Hematopoietic multipotent progenitor cell treated with erythropoietin and hydrocortisone succinate and interleukin-3 and kit ligand, for 6 days (in vitro differentiated cells): ENCODE measurements at places on chromosomes 5 and 9.

GRCh38 chr5:149060325-149060724 is 2.5 kb downstream of the SH3TC2 start:
- peak; percentile 93 for DNase-seq

- peak; percentile 84 for DNase-seq
Observed at GRCh38 chr5:157857816-157858526, 974 bp downstream of the CLINT1 start.

GRCh38 chr5:179380211-179381035 is 35.2 kb upstream of the ADAMTS2 start:
- no peak for DNase-seq

DNA sequence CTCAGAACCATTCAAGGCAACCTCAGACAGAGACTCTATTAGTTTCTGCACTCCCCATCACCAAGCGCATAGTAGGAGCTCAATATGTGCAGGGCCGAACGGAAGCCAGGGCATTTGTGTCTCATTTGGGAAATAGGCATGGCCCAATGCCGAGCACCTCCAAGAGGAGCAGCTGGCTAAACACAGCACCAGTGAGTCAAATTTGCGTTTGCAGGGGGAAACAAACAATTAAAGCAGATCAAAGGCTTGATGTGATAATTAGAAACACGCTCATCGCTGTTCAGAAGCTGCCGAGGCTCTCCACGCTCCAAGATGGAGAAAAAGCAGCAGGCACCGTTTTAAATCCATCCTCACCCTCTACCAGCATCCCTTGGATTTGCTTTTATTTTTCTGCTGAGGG is 225.3 kb downstream of the AGTPBP1 start:
- DNase-seq = no peak

GRCh38 chr9:114312513-114312875 is 10.4 kb upstream of the ORM1 start:
- no peak for DNase-seq

DNA sequence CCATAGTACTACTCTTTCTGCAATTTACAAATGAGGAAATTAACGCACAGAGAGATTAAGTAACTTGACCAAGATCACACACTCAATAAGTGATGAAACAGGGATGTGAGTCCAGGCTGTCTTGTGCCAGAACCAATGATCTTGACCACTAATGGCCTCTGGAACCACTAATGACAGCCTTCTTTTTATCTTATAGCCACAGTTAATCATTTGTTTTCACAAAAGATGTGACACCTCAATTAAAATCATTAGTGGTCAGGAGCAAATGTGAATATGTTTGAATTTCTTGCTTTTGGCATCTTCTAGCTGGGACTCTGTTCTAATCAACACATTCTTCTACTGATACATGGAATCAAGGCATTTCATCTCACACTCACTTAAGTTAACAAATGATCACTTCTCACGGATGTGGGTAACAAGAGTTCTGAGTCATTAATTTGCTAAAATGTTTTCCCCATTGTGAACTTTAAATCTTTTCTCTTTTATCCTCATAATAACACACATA is 102.7 kb upstream of the CD180 start:
- no peak for DNase-seq

- peak; percentile 63 for DNase-seq
Observed at GRCh38 chr9:132288966-132289365, 65.8 kb downstream of the SETX start.

- peak; percentile 45 for DNase-seq
Observed at GRCh38 chr5:82793808-82794419, 283.3 kb downstream of the TMEM167A start.

GRCh38 chr5:158324236-158324635 is 465.3 kb upstream of the CLINT1 start:
- no peak for DNase-seq

- no peak for DNase-seq
Observed at GRCh38 chr9:81377320-81377719, 312.0 kb downstream of the TLE1 start.

DNA sequence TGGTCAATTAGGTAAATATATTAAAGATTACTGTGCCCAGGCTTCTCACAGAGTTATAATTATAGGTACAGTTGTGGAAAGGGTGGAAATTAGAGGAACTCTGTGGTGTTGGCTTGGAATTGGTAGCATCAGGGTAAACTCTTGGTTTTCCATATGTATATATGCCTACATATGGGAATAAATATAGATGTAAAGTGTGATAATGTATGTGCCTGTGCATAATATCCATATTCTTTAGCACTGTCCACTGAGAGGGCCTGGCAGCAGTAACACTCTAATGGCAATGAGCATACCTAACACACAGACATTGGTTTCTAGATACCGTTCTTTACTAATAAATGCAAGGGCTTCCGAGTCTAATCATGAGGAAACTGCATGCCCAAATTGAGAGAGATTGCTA is 4.0 kb upstream of the PTPDC1 start:
- no peak for DNase-seq

DNA sequence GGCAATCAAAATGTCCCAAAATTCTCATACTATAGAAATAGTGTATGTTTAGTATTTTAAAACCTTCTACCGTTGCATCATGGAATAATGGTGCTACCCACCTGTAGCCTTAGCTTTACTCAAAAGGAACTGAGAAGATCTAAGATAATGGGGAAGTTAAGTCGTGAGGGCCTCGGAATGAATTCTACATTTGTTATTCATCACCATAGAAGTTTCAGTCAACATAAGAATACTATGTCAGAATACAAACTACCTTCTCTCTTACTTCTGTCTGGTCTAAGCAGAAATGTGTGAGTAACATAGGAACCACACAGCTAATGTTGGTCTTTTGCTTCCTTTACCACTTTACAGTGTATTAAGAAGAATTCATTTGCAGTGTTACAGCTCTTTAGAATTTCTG is 43.2 kb downstream of the RFK start:
- no peak for DNase-seq

- peak; percentile 77 for DNase-seq
Observed at GRCh38 chr9:68706363-68707201, 1.5 kb downstream of the PIP5K1B start.

- no peak for DNase-seq
Observed at GRCh38 chr5:90700299-90700698, 141.7 kb downstream of the ADGRV1 start.

DNA sequence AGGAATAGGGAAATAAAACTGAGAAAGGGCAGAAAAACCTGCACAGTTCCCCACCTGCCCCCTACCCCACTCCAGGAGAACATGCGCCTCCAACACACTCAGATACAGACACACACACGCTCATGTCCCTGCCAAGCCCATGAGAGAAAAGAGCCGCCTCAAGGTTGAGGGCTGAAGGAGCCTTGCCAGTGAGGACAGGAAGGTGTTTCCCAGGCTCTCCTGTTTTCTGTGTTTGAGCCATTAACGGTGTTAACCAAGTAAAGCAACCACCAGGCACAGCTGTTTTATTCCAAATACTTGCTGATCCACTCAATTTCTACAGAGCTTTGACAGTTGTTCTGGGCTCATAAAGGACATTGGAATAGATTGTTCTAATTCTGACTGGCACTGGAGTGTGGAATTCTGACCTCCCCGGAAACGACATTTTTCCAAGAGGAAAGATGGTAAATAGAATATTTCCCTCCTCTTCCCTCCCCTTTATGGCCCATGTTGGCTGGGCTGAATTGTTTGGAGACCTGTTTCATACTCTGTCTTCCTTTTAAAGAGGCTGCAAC is 238.0 kb downstream of the DMAC1 start:
- DNase-seq = no peak

DNA sequence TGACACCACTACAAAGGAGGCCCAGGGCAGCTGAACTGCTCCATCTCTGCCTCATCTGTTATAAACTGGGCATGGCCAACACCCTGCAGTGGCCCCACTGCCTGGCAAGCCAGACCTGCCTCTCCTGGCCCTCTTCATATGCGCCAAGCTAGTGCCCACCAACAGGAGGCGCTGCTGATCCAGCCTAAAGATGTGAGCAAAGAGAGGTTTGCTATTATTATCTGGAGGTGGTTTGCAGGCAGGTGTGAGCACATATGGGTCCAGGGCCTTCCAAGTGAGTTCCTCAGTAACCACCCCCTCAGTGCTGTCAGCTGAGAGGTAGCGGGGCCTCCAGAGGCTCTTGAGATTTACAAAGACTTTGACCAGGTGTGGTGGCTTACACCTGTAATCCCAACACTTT is 232.2 kb downstream of the SYK start:
- peak; percentile 45 for DNase-seq

DNA sequence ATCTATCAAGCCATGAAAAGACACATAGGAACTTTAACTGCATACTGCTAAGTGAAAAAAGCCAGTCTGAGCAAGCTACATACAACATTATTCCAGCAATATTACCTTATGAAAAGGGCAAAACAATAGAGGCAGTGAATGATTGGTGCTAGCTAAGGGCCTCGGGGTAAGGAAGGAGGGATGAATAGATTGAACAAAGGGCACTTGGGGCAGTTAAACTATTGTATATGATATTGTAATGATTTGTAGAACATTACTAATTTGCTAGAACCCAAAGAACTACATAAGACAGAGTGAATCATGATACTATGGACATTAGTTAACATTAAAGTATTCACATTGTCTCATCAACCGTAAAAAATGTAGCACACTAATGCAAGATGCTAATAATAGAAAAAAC is 218.3 kb downstream of the FBXO4 start:
- DNase-seq = no peak

- no peak for DNase-seq
Observed at GRCh38 chr5:13658152-13658551, 286.3 kb downstream of the DNAH5 start.

DNA sequence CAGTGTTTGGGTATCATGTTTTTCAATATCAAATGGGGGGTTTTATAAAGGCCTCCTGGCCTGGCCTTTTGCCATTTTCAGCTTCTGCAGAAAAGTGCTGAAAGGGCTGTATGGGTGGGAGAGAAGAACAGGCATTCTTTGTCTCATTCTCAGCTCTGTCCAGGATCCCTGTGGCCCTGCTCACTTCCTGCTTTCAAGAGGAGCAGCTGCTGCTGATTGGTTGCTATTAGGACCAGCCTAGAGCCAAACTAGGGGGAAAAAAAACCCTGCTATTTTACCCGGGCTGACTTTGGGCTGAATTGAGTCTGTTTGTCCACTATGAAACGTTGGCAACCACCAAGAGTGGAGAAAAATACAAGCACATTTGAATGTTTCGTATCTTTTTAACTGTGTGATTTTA is 117.1 kb downstream of the CMYA5 start:
- DNase-seq = peak; percentile 39
